HS-27A (cell line): ENCODE measurements at places on chromosomes 1 and 21.

- peak; percentile 48 for DNase-seq
These were observed 80.3 kb upstream of the ARTN start for GRCh38 chr1:43853161-43853921.

DNA sequence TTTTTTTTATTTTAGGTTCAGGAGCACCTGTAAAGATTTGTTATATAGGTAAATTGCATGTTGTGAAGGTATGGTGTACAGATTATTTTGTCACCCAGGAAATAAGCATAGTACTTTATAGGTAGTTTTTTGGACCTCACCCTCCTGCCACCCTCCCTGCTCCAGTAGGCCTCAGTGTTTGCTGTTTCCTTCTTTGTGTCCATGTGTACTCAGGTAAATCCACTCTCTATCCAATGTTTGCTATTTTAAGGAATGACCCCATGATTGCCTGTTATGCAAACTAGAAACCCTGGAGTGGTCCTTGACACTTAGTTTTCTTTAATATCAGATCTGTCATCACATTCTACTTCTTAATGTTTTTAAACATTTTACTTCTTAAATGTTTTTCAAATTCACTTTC, 33.9 kb downstream of the LHX9 start:
- DNase-seq, result no peak

DNA sequence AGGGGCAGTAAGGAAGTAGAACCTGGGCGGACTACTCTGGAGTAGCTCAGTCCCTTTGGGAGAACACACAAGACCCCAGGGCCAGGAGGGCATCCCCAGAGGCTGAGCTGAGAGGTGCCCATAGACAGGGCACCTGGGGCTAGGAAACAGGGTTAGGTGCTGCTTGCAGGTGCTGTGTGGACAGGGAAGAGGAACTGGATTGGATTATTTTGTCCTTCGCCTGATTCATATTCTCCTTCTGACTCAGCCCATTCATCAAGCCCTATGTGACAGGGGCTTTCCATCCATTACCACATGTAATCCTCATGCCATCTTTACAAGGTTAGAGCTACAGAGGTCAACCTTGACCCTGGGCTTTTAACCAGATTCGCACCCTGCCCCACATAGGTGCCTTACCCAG, 183.9 kb downstream of the C1orf94 start:
- no peak for DNase-seq

DNA sequence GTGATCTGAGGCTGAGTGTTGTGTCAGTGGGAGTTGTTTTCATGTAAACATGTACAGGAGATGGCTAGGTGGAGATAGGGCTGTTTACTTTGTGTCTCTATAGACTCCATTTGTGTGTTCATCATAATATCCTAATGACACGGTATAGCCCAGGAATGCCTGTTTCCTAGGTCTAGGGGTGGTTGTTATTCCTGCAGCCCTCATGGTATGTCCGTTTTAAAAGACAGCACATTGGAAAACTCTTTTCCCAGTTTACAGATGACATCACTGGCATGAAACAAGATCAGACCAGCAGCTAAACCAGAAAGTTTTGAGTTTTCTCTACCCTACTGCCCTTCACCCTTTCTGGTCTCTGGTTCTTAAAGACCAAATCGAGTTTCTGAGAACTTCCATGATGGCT, 227.3 kb upstream of the TMEM51 start:
- DNase-seq, result no peak

- DNase-seq, result no peak
These were observed 119.7 kb downstream of the PPIAL4G start for GRCh38 chr1:148363439-148363810.

GRCh38 chr1:22051607-22052114, 848 bp upstream of the CDC42 start:
- DNase-seq, result no peak

DNA sequence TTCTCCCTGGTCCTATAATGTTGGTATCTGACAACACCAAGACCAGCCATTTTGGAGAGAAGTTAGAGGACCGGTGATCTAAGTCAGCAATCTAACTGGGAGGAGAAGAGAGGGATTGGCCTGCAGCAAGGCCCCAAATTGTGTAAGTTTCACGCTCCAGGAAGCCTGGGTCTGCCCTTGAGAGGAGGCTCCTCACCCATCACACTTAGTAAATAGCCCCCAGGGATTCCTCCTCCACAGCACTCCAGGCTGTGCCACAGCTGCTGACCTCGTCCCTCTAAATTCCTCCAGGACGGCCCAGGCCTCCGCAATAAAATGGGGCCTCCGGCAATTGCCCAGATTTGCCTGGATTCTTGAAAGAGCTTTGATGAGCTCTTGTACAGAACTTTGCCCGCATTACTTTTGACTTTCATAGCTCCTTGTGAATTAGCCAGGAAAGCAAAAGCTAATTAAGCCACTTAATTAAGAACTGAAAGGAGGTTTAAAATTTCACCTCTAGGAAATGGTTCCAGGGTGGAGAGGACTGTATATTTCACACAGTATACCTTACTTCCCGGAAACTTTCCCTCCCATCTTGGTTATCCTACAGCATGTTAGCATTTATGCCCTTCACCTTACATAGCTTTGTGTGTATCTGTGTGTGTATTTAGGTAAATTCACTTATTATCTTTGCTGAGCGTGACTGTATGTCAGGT, 90.5 kb downstream of the LAMC2 start:
- no peak for DNase-seq

DNA sequence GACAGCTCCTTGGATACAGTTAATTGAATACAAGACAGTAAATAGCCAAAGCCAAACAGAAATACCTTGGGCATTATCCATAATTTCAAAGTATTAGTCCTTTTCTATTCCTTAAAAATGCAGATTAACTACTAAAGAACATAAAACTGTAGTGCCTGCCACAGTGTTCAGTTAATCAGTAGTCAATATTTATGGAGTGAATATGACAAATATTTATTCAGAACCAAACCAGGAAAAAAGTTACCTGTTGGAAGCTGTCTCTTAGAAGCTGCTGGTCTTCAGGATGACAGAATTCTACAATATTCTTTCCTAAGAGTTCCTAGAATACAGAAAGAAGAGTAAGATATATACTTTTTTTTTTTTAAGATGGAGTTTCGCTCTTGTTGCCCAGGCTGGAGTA, 18.2 kb upstream of the CTSK start:
- DNase-seq, result no peak

GRCh38 chr1:171037626-171038025, 53.1 kb upstream of the FMO3 start:
- no peak for DNase-seq

DNA sequence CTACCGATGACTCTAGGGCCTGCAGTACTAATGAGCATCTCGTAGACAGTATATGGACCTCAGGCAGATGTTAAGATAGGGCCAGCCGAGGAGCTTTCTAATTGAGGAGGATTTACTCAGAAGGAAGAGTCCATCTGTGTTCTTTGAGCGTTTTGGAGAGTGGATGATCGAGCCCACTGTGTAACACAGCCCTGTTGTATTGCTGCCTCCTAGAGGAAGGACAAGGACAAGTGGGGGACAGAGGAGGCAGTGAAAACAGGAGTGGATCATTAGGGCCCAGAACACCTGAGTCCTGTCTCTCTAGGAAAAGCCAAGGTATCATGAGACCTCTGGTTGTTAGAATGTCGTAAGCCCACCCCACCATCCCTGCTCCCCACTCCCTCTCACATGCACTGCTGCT, 62.9 kb downstream of the TBX19 start:
- DNase-seq, result no peak

GRCh38 chr1:42786097-42786496, 1.3 kb downstream of the TMEM269 start:
- no peak for DNase-seq

DNA sequence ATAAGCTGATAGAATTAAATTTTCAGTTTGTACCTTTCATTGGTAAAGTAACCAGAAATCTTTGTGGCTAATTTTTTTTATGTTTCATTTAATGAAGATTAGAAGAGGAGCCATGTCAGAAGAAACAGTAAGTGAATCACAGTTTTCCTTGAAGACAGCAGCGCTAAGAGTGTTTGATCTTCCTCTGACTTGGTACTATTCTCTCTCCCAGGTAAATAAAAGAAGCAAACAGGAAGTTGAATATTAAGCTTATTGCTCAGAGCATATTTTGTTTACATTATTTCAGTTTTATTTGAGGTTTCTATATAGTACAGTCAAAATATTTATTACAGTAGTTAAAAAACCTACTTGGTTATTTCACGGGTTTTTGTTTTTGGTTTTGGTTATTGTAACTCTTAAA, 3.7 kb downstream of the MIGA1 start:
- DNase-seq, result no peak

DNA sequence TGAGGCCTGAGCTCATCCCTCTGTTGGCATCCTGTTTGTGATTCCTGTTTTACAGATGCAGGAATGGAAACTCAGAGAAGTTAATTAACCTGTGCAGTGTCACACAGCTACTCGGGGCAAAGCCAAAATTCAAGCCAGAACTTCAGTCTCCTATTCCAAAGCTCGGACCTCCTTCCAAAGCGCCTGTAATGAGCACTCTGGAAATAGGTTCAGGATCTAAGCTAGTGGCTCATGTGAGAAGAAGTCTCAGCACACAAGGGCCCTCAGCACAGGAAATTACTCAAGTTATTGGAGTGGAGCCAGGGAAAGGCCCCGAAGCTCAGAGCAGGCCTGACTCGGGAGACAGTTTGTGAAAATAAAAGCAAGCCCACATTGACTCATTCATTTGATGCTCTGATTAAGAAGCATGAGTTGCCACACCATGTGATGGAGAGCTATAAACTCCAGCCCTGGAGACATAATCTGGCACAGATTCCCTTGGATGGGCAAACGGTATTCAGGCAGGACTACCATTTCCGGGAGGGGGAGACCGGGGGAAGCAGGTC, 50.6 kb upstream of the LYST start:
- DNase-seq, result peak; percentile 96

DNA sequence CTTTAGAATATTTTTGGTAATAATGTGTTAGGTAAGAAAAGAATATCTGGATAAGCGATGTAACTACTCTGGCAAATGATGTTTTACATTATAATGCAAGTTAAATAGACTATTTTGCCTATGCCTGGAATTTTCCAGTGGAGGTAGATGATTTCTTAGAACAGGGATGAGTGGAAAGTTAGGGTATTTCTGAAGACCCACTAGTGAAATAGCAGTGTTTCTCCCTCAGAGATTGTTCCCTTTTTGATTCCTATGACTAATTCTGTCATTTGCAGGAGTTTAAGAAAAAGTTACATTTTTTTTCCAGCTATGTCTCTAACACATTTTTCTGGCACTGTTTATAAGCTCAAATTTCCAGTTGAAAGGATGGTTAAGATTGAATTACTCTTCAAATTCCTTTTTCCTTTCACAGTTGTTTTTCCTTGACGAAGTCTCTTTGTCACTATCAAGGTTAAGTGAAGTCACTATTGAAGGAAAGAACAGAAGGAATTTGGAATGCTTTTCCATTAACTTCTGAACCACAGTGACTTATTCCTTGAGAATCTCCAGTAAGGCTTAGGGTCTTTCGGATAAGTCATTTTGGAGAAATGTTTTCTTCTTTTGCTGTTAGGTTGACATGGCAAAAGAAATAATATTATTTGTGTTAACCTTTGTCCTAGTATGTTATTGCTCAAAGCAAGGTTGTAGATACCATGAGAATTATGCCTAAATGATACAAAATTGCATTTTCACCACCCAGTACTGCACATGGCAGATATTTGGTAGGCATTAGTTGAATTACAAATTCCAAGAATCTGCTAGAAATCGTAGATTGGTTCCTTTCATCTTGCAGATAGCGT, 42.9 kb upstream of the ZNF326 start:
- DNase-seq, result peak; percentile 88

DNA sequence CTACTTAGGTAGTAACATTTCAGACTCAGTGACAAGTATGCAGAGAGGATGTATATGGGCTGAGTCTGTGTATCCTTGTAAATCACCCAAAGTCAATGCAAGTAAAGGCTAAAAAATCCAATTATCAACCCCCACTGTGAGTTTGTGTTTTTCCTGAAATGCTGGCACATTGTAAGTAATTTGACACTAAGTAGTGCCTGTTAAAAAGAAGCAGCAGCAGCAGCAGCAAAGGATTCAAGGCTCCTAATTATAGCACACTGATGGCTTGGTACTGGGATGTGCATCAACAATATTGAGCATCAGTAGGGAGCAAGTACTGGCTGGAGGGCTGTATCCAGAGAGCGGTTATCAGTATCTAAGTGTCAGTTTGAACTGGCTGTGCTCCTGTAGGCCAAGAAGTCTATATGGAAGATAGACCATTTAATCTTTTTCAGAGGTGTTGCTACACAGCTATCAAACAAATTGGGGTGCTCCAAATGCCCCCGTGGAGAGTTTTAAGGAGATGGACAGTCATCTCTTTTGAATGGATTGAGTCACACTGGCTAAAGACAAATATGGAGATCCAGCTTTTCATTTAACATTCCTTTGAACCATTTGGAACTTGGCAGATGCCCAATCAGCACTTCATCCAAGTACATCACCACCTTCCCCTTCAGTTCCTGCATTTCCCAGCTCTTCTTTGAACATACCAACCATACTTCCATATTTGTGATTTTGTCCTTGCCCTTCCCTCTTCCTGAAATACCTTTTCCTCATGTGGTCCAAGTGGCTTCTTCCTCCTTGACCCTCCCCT, 241.2 kb upstream of the ST6GALNAC5 start:
- peak; percentile 22 for DNase-seq

GRCh38 chr1:44531785-44532566, 126.9 kb downstream of the RNF220 start:
- no peak for DNase-seq

DNA sequence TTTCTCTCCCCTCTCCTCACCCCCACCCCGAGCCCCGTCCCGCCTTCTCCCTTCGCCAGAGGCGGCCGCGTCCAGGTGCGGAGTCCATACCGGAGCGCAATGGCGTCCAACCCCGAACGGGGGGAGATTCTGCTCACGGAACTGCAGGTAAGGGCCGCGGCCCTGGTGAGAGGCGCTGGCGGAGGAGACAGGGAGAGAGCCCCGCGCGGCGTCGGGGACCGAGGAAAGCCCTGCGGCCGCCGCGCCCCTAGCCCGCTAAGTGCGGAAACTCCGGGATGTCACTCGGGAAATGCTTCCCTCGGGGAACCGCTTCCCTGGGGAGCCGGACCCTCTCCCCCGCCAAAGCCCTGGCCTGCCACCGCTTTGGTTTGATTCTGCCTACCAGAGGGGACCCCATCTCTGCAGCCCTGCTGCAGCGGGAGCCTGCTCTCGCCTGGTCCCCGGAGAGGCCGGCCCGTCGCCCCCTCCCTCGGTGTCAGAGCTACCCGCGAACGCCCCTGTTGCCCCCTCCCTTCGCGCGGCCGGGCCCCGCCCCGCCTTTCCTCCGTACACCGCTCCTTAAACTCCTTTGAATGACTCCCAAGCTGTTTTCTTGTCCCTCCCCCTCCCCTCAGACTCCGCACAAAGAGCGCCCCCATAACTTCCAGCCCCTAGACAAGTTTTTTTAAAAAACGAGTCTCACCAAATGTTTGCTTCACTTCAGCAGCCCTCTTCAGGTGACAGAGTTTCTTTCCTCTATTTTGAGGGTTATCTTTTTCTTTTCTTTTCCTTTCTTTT, 597 bp downstream of the PKN2 start:
- DNase-seq, result peak; percentile 63

GRCh38 chr1:165543532-165544438, at the start of gene LRRC52:
Gene LRRC52 (plus strand): TSS chr1:165544000. CDS start chr1:165544297, 297 bp downstream.
- DNase-seq, result no peak

GRCh38 chr1:234768171-234768568, 158.2 kb upstream of the IRF2BP2 start:
- no peak for DNase-seq
